ENCODE measurements at places on chromosomes 4 and X. TPM values are rescaled to one million over a fixed set of nuclear protein-coding genes. Genes with fewer than 3 reads are reported as not detected.

The TLR3 gene
- total RNA-seq = not detected

The TMPRSS11A gene
- total RNA-seq = not detected

The HPGDS gene
- not detected for total RNA-seq

The USP46 gene
- 2.8 TPM for total RNA-seq

The GRPR gene
- not detected for total RNA-seq

The SHISA3 gene
- 0.23 TPM for total RNA-seq

The PGK1 gene
- total RNA-seq = 1,759 TPM

The PARM1 gene
- total RNA-seq = 0.07 TPM

The MAGEB1 gene
- not detected for total RNA-seq

The GYPE gene
- 0.36 TPM for total RNA-seq

The TRIM2 gene
- 1.4 TPM for total RNA-seq

The MCF2 gene
- total RNA-seq = 0.56 TPM
